ENCODE measurements at places on chromosomes 6 and 20.

GRCh38 chr20:41497186-41497895, 120.8 kb downstream of the CHD6 start:
- DNase-seq: no peak
- H3K36me3 ChIP-seq: peaks cover 43% of the 10 kb centered on the region
- peaks cover 16% of the 10 kb centered on the region for H3K4me1 ChIP-seq
- no peak overlapping the region for H3K27ac ChIP-seq

DNA sequence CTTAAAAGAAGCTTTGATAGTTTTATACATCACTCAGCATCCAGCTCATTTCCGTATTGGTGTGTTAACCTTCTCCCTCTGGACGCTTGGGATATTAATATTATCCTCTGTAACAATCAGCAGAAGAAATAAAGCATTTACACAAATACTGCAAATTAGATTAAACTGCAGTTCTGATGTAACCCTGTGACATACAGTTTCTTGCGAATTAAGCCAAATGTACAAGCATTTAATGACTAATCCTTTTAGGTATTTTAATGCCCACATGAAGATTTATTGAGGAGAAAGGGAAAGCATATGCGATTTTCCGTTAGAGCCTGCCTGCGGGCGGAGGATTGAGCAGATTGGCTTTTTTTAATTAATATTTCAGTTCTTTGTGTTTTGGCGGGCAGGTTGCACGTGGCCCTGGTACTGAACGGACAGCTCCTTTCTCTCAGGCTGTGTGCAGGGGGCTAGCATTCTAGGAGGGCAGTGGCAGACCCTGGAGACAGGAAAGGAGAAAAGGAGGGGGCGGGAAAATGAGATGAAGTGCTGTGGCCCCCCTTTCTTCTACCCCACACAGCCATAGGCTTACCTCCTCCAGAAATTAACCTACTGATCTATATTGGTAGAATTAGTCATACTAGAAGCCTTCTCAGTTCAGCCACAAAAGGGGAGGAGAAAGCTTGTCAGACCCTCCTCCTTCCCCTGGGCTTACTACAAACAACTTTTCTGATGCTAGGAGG, 14.1 kb upstream of the TFAP2D start:
- no peak overlapping the region for H3K4me3 ChIP-seq
- H3K27me3 ChIP-seq: no peaks in the 10 kb centered on the region
- no peak overlapping the region for H3K27ac ChIP-seq
- H3K36me3 ChIP-seq: no peaks in the 10 kb centered on the region
- no peaks in the 10 kb centered on the region for H3K4me1 ChIP-seq

DNA sequence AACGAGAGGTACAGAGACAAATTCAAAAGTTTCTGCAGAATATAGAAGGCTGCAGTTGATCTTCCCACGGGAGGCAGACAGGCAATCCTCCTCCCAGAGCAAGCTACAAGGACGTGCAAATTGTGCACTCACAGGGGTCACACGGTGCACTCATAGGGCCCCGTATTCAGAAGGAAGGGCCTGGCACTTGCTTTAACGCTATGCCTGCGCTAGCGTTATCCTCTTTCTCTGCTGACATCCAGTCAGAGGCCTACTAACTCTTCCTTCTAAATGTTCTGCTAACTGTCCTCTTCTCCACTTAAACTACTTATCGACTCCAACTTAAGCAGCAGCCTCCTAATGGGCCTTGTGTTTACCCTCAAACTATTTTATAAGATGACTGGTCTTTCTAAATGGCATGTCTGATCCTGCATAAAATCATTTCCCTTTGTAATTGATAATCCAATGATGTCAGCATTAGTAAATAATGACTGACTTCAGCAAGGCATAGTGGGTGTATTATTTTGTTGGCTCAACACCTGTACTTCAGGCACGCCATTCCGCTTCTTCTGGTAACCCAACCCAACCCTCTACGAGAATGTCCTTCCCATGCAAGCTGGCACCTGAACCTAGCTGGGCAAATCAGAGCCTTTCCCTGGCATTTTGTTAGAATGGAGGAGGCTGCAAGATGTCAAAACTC, 2.2 kb downstream of the IFNGR1 start:
- no peak for DNase-seq
- peak overlapping the region; percentile 100 for H3K27ac ChIP-seq
- H3K27me3 ChIP-seq: no peaks in the 10 kb centered on the region
- H3K4me1 ChIP-seq: peaks cover 65% of the 10 kb centered on the region

DNA sequence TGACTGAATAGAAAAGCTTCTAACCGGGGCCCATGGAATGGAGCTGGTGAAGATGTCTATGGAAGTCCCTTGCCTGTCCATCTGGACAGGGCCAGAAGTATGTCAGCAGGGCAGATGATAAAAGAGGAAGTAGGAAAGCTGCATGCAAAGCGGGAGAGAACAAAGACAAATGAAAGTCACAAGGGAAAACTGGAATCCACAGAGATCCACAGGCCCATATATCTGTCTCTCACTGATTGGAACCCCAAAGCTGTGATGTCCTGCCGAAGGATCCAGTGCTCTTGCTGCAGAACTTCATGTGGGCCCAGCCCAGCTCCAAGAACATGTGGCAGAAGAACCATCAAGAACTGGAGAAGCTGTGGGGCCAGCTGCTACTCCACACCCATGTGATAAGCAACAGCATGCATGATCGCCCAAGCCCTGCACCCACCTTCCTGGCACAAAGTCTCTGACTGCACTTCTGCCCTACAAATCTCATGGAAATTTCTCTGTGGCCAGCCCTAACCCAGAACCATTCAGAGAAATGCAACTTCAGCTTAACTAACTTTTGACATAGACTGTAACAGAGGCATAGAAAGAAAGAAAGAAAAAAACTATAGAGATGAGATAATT, 716.0 kb downstream of the KIF16B start:
- no peak for DNase-seq
- no peaks in the 10 kb centered on the region for H3K4me1 ChIP-seq
- H3K27me3 ChIP-seq: no peaks in the 10 kb centered on the region
- H3K27ac ChIP-seq: no peak overlapping the region
- H3K4me3 ChIP-seq: no peak overlapping the region
- H3K36me3 ChIP-seq: no peaks in the 10 kb centered on the region

All from psoas muscle (tissue), 8 donors.